Stomach (tissue), 19 donors: ENCODE measurements at places on chromosomes 7 and 10.

DNA sequence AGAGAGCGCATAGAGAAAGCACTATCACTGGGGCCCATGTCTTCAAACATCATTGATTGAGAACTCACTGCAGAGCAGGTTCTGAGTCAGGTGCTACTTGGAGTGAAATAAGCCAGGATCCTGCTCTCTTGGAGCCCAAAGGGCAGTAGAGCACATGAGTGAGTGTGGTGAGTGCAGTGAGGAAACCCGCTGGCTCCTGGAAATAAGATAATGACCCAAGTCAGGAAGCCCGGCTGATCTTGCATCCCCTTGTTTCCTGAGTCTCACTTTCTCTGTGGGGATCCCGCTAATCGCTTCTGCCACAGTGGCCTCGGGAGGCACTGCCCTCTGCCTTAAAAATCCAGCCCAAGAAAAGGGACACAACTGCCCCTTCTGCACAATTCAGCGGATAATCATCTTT lies 7.1 kb upstream of the FAM107B start:
- DNase-seq = no peak

DNA sequence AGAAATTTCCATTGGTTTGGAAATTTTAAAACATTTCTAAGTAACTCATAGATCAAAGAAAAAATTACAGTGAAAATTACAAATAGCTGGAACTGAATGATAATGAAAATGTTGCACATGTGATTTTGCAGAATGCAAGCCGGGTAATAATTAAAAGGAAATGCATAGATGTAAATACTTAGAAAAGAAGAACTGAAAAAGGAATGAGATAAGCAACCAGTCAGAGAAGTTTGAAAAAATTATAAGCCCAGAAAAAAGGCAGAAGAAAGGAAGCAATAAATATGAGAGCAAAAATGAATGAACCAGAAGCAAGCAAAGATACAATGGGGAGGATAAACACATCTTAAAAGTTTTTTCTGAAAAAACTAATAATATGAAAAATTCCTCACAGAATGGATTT lies 3.2 kb upstream of the TMEM273 start:
- no peak for DNase-seq

GRCh38 chr10:85604884-85605283 lies 761.7 kb downstream of the GRID1 start:
- DNase-seq = no peak

GRCh38 chr10:30736685-30737232 lies 107.2 kb upstream of the LYZL2 start:
- DNase-seq = peak; percentile 62

- DNase-seq = no peak
Measured at GRCh38 chr7:22633286-22633953, 93.6 kb upstream of the IL6 start.

DNA sequence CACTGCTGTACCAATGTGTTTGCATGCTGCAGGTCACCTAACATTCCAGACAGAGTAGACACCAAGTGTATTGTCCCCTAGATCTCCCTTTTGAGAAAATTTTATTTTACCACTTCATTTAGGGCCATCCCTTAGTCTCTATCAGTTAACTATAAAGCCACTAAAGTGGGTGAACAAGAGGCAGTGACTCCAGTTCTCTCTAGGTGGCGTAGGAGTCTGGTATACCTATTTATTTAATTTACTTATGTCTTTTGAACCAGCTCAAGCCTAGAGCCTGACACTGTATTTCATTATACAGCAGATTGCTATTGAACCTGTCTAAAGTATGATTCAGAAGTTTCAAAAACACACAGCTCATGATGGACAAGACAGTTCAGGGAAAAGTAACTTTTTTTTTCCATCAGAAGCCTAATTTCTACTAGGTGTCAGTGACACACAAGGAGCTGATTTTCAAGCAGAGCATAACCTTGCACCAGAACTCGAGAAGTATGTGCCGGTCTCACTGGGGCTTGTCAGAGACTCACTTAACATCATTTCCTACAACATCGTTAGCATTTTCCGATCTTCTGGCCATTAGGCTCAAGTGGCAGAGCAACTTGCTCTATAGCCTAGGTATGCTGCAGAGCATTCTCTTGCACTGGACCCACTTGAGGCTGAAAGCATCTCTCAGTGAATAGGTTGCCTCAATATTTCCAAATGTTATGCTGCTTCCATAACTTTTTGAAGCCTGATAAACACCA lies 175.4 kb downstream of the CDC14C start:
- DNase-seq = no peak

- DNase-seq = peak; percentile 72
Measured at GRCh38 chr7:1323178-1324027, 90.7 kb downstream of the UNCX start.

DNA sequence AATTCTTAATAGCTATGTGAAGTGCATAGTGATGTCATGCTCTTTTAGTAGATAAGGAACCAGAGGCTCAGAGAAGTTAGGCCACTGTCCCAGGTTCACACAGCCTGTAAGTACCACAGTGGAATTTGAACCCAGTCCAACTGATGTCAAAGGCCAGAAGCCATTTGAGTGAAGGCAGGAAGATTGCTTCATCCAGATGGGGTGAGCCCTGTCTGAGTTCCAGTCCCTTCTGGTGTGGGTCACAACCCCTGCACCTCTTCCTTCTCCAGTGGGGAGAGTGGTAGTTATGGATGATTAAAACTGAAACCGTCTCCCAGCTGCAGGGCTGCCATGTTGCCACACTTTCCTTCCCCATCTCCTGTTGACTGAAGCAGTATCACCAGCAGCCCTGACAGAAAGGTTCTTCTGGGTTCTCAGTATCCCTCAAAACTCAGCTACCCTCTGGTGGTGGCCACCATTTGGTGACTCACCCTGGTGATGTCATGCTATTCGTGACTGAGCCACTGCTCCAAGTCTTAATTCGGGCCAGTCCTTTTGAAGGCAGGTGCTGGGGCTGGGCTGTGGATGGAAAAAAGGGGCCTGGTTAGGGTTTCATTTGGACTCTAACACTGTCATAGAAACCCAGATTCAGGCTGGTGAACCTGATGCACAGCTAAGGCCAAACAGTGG lies 1.5 kb upstream of the C10orf95 start:
- no peak for DNase-seq

DNA sequence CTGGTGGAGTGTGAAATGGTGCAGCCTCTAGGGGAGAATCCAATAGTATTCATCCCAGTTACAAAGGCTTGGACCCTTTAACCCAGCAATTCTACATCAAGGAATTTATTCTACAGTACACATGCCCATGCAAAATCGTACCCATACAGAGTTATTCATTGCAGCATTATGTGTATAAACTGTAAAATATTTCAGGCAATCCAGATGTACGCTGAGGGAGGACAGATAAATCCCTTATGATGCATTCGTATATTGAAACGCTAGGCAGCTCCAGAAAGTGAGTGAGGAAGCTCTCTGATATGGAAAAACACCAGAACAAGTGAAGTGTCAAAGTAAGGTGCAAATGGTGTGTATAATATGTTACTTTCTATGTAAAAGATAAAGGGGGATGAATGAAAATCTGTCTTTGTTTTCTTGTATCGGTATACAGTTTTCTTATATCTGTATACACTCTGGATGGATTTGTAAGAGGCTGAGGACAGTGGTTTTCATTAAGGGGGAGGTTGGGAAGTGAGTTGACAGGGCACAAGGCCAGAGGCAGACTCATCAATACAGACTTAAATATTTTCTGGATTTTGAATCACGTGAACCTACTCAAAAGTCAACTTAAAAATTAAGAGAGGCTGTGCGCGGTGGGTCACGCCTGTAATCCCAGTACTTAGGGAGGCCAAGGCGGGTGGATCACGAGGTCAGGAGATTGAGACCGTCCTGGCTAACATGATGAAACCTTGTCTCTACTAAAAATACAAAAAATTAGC lies 17.1 kb downstream of the VWA2 start:
- DNase-seq = no peak

GRCh38 chr10:72567889-72568640 lies 57.8 kb downstream of the MICU1 start:
- DNase-seq = peak; percentile 11

DNA sequence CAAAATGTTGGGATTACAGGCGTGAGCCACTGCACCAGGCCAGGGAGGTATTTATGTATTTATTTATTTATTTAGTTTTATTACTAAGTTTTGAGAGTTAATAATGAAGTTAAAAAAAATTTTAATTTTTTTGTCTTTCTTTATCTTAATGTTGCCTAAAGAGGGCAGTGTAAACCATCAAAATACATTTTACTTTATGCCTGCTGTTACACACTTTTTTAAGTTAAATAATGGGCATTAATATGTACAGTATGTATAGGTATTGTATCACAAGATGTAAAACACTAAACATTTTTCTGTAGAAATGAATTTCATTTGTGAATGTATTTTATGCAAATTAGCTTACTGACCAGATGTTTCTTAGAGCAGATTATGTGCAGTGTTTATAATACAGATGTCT lies 129.4 kb downstream of the AASS start:
- DNase-seq = no peak

GRCh38 chr7:17502213-17503060 lies 204.0 kb downstream of the AHR start:
- DNase-seq = no peak

GRCh38 chr10:92790440-92790839 lies 57.9 kb upstream of the EXOC6 start:
- no peak for DNase-seq

DNA sequence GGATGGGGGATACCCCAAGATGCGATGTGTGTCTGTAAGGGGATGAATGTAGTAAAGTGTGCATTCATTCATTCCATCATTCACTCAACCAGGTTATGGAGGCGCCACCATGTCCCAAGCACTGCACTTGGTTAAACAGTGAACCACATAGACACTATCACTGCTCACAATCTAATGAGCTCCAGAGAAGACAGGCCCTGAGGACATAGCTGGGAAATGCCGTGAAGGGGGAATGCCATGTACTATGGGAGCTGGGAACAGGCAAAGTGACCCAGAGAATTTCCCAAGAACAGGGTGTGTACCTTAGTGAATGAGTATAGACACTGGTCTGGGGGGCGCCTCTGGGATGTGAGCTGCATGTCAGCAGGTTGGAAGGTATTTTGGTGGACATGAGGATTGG lies 44.5 kb upstream of the LBX1 start:
- DNase-seq = no peak

DNA sequence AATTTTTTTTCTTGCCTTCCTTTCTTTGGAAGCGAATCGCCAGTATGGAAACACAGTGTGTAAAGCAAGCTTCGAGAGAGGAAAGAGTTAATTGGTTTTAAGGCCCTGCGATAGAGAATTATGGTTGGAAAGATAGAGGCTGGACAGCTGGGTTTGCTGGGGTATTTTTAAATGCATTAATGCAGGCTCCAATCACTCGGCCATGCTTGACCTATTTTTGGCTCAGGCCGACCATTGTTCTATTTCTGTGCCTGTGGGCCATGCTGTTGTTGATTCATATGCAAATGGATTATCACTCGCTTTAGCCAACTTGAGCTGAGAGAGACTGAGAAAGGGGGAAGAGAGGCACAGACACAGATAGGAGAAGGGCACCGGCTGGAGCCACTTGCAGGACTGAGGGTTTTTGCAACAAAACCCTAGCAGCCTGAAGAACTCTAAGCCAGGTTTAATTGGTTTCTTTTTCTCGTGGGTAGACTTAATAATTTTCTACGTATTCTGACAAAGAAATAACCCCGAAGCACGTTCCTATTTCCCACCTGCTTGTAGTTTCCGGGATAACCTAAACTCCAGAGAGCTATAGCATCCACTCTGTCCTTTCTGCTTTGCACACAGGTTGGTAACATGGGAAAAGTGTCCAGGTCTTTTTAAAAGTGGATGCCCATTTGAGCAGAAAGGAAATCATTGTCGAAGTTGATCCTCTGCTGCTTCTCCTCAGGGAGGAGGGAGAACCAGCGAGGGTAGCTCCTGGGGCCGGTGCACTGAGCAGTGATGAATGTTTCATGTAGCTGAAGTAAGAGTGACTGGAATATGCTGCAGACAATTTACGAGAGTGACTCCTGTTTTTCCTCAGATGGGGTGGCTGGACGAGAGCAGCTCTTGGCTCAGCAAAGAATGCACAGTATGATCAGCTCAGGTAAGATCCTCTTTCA lies at the start of gene HDAC9:
TSS of gene HDAC9 (plus strand) at position 338 of the 929 bp plus-strand sequence. CDS start at position 892, 554 bp downstream.
- no peak for DNase-seq

GRCh38 chr10:130983749-130984148 lies 327.8 kb downstream of the TCERG1L start:
- no peak for DNase-seq

- DNase-seq = no peak
Measured at GRCh38 chr10:29317027-29317420, 28.2 kb downstream of the LYZL1 start.

GRCh38 chr10:2984682-2985081 lies 82.7 kb upstream of the PFKP start:
- DNase-seq = no peak

DNA sequence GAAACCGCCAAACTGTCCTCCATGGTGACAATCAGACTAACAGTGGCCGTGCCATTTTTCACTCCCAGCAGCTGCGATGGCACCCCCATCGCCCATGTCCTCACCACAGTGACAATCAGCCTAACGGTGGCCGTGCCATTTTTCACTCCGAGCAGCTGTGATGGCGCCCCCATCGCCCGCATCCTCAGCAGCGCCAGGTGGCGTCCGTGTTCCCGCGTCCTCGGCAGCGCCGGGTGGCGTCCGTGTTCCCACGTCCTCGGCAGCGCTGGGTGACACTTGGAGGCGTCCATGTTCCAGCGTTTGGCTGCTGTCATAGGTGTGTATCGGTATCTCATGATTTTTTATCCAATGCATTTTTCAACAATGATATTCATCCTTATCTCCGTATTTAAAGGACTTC lies 267.3 kb downstream of the PTPRN2 start:
- DNase-seq = no peak

DNA sequence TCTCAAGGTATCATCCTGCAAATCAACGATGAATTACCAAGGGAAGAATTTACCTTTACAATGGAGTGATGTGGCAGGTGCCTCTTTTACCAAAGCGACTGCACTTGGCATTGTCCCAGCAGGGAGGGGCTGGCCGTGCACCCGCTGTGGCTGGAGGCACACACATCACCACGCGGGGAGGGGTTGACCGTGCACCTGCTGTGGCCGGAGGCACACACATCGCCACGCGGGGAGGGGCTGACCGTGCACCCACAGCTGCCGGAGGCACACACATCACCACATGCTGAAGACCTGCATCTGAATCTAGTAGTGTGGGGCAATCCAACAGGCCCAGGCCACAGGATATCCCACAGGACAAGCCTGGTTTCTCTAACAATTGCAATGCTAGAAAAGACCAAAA lies 493.5 kb downstream of the DNAJB6 start:
- DNase-seq = no peak

- no peak for DNase-seq
Measured at GRCh38 chr10:128660726-128661125, 534.5 kb upstream of the MKI67 start.

DNA sequence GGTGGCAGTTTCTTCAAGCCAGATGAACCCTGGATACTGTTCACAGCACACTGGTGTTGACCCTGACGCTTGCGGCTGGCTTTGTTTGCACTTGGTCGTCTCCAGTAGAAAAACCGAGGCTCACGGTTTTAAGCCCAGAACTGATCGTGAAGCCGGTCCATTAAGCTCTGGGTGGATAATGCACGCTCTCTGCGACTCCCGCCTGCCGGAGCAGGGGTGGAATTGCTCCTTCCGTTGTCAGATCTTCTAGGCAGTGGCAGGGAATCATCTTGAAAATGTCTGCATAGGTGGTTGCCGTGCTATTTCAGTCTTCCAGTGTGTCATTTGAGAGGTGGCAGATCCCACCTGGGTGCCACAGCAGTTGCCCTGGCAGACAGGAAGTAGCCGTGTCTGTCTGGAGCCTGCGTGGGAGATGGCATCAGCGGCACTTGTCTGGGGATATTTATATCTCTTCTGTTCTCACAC lies 35.9 kb upstream of the AP5Z1 start:
- peak; percentile 82 for DNase-seq
